ENCODE measurements at places on chromosomes 2 and 18.

DNA sequence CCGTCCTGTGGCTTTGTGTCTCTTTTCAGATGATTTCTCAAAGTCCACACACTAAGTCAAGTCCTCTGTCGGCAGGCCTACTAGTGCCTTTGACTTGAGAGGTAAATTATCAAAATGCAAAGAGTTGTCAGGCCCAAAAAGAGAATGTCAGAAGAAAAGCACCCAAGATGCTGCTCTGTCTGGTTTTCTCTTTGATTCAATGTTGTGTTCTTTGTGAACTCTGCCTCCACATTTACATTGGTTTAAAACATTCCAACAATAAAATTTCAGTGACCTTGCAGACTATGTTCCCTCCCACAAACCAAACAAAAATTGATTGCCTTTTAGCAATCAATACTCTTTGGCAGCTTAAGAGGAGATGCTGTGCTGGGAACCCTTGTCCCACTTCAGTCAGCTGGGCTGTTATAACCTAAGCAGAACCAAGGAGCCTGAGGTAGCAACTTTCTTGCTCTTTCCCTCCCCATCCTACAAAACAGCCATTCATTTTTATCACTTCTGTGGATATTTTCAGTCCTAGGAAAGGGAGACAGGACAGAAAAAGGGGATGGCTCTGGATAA, 19.6 kb upstream of the SATB2 start:
- no peak for DNase-seq

- no peak for DNase-seq
Observed at GRCh38 chr2:6771634-6772611, 93.8 kb downstream of the CMPK2 start.

GRCh38 chr2:23096906-23097602, 287.9 kb upstream of the KLHL29 start:
- no peak for DNase-seq

DNA sequence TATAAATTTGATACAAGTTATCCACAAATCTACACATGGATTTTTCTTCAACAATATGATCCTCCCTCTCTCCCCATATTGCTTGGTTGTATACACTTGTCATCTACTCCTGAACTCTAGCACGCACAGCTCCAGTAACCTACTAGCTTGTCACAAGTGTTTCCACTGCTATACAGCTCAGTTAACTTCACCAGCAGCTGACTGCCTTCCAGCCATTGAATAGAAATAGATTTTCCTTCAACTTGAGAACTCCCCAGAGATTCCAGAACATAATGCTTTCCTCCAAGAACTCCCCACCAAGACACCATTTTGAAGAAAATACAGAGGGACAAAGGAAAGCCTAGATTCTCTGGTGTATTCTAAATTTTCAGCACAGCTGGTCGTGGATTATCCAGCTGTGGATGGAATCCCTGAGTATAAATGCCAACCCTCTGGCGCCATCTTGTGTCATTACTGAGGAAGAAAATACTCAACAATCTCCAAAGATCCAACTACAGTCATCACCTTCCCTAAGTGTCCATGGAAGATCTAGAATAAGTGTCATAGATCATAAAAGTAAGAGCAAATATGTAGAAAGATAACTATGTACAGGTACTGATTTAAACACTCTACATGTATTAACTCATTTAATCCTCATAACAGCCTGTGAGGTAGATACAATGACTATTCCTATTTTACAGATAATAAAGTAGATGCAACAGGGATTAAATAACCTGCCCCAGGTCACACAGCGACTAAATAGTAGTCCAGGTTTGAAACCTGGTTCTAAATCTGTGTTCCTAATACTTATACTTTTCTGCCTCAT, 156.7 kb downstream of the ARHGAP28 start:
- DNase-seq, result no peak

GRCh38 chr2:84882775-84883550, 2.1 kb upstream of the TRABD2A start:
- DNase-seq, result no peak

GRCh38 chr2:66691031-66691965, 256.4 kb downstream of the MEIS1 start:
- no peak for DNase-seq

DNA sequence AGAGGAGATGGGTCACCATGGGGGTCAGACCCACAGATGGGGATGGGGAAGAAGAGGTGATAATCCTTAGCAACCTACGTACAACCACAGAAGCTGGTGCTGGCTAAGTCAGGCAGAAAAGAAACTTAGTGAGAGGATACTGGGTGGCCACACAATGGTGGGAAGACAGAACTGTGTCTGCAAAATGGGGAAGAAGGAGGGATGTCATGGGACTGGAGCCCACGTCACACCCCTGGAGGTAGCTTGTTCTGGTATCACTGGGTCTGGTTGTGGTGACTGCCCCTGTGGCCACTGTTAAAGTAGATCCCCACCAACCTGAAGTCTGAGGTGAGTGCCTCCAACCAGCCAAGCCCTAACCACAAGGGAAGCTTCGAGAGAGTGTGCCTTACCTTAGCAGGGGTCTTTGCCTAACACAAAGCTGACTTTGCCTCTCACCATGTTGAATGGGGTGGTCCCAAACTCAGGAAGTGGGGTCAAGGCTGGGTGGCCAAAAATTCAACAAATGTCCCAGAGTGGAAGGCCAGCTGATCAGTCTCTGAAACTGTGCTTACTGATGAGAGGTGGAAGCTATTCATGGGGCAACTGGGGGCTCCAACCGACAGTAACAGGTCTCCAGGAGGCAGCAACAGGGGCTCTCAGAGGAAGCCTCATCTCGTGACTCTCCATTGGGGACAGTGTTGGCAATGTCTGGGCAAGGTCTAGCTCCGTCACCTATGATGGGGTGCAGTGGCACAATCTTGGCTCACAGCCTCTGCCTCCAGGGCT, 64.8 kb upstream of the SLC1A4 start:
- DNase-seq, result no peak

DNA sequence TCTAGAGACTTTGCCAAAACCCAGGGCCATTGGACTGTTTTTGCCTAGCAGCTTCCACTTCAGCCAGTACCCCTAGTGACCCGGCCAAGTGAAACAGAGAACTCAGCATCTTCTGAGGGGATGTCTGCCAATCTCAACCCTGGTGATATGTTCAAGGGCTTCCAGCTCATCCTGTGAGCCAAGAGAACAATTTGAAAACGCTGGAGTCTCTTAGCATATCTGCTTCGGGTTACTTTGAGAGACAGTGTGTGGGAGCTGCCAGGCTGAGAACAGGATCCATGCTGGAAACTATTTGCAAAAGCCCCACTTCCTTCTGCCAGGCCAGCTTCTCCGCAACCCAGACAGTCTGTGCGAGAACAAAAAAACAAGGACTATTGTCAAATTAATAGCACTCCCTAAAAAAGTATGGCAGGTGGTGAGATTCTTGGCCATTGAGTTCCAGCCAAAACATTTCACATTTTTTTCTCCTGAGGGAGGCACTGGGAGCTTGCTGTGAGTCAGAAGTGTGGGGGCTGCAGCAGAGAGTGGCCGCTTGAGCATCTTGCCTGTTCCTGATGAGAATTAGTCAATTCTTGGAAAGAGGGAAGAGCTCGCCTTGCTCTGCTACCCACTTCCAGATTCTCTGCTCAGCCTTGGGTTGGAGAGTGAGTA, 395.6 kb upstream of the TRIB2 start:
- DNase-seq, result no peak

- no peak for DNase-seq
Observed at GRCh38 chr2:62307469-62308389, 111.8 kb downstream of the B3GNT2 start.

GRCh38 chr2:54728669-54729120, 5.2 kb downstream of the EML6 start:
- no peak for DNase-seq

DNA sequence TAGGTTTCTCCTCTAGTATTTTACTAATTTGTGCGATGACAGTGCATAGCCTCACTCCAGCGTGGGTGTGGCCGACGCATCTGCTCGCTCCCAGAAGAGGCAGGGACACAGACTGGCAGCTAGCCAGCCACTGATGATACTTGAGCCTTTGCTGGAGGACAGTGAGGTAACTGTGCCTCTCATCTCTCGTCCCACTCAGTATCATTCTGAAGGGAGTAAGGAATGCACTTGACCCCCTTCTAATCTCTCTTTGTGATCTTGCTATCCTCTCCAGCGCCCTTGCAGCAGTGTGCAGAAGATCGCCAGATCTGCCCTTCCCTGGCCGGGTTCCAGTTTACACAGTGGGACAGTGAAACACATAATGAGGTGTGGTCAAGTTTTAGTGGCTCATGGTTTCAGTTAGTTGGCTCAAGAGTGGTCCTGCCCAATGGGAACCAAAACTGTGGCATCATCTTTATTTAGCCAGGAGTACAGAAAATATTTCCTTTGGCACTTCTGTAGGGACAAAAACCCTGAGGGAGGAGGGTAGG, 17.5 kb downstream of the NCAPH start:
- no peak for DNase-seq

DNA sequence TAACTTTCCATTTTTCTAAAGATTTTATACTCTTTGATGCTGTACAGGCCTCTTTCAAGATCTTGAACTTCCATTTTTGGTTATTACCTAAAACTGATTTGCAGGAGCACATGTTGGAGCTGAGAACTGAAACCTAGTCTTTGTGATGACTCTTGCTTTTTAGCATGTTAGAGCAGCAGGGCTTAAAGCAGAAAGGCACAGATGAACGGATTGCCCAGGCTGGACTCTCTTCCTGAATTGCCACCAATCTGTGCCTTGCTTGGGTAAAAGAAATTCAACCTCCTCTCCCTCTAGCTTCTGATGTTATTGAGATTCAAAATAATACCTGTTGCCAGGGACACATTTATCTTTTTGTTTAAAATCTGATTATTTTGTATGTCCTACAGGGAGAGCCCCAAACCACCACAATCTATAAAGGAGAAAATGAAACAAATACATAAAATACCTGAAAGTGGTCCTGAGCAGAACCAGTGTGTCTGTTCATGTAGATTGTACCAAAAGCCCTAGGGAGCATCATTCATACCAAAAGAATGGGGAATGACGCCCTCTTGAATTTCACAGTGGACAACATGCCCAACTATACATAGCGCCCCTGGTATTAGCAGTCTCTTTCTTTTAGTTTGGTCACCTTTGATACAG, 277.0 kb upstream of the MAP2 start:
- DNase-seq, result no peak

- DNase-seq, result no peak
Observed at GRCh38 chr2:237530472-237531433, 35.6 kb upstream of the PRLH start.

- no peak for DNase-seq
Observed at GRCh38 chr18:48781163-48781987, 169.4 kb downstream of the SMAD7 start.

- no peak for DNase-seq
Observed at GRCh38 chr2:37570773-37571586, 100.5 kb downstream of the CDC42EP3 start.

DNA sequence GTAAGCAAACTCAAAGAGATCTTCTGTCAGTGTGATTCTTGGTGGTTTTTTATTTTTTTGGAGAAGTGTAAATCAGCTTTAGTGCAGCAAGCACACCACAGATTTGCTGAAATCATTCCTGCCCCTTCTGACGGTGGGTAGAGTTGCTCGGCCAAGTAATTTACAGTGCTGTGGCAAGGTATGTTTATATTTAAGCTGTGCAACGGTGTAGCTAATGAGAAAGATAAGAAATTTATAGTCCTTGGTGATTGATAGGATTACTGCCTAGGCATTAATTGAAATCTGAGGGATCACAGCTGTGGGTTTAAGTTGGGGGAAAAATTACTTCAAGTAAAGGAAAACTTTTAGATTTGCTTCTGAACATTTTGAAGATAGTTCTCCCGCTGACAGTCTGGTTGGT, 286.6 kb downstream of the AGAP1 start:
- no peak for DNase-seq

DNA sequence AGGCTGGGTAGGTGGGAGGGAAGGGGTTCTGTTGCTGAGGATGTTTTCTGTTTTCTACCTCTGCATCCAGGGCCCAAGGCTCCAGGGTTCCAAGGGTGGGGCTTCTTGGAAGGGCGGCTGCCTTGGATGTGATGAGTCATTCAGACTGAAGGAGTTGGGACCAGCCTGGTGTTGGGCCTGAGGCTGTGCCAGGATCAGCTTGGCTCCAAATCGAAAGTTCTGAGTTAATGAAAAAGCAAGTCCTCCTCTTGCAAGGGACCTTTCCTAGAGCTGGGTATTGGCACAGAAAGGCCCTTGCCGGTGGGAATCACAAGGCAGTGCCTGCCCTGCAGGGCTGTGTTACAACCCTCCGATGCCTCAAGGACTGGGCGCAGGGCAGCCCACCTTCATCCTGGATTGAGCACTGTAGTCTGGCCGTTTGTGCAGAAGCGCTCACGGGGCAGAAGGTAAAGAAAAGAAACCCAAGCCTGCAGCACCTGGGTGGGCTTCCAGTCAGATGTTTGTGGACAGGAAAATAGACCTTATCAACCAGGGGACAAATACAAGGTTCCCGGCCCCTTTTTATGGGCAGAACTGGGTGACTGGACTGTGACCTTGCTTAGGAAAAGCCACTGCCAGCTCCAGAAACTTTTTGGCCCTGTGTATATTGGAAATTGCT, 52.5 kb upstream of the MCFD2 start:
- no peak for DNase-seq

GRCh38 chr2:171420728-171421563, 12.8 kb downstream of the METTL8 start:
- DNase-seq, result no peak

- no peak for DNase-seq
Observed at GRCh38 chr2:228522276-228522675, 340.8 kb upstream of the SPHKAP start.

DNA sequence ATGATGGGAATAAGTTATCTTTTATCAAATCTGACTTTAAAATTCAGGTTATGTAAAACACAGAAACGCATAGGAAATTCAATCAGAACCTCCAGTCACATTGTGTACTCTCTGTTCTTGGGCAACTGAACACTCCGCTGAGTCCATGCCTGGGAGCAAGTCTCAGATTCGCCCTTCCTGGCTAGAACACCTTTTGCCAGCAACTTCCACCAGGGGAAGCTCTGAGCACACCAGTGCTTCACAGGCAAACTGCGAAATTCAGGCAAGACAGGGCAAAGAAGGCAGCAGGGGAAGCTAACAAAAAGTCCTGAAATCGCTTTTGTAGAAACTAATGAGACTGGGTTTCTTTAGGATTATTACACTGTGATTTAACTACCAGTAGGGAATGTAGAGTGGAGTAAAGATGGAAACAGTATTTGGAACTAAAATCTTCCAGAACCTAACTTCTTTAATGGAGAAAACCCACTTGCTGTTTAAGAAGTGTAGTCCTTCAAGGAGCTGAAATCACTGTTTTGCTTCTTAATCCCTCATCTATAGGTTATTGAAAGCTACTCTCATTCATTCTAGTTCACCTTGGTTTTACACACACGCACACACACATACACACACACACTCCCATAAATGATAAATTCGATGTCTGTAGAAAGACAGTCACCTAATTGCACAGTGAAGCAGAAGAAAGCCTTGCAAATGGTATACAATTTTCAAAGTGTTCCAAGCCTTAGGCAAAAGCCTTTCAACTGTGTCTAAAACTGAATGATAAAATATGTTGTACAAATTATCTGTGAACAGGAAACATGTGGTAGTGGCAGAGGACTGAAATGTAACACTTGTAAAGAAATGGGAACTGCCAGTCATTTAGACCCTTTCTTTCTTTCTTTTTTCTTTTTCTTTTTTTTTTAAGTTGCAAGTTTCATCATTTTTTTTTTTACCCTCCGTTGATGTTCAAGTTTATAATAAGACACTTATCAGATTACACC, 214.5 kb downstream of the TMEM182 start:
- no peak for DNase-seq

GRCh38 chr2:120383631-120384340, 37.9 kb downstream of the INHBB start:
- no peak for DNase-seq

- DNase-seq, result no peak
Observed at GRCh38 chr2:6657136-6657535, 208.6 kb downstream of the CMPK2 start.

- no peak for DNase-seq
Observed at GRCh38 chr2:71468279-71469015, 15.1 kb downstream of the DYSF start.

GRCh38 chr2:26073830-26074229, 39.9 kb downstream of the RAB10 start:
- no peak for DNase-seq

Data from CD4-positive, alpha-beta T cell treated with Interleukin-15 for 4 hours (primary cell).